ENCODE measurements at places on chromosomes 7 and 10.

GRCh38 chr10:62054408-62054807 is 152.9 kb downstream of the ARID5B start:
- no peak for DNase-seq

GRCh38 chr10:53122281-53122680 is 349.7 kb upstream of the MBL2 start:
- no peak for DNase-seq

- no peak for DNase-seq
Observed at GRCh38 chr10:67705921-67706320, 9.9 kb upstream of the CTNNA3 start.

- no peak for DNase-seq
Observed at GRCh38 chr10:74121368-74121767, 29.3 kb downstream of the AP3M1 start.

DNA sequence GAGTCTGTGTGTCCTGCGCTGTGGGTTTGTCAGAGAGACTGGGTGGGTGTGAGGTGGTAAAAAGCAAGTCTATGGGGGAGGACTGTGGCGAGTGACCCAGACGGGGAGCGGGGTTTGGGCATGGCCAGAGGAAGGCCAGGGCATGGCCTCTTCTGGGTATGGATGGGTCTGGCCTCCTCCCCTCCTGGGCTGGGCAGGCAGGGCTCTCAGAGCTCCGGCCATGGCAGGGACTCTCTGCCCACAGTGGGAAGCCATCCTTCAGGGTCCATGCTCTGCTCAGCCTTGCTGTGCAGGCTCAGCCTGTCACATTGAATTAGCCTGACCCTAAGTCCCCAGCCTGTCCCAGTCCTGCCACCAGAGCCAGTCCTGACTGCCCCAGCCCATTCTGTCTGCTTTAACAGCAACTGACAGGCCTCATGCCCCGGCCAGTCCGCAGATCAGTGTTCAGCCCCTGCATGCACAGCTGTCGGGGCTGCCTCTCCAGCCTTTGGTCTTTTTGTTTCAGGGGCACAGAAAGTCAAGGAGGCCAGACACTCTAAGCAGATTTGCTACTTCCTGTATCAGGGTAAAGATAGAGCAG is 7.9 kb downstream of the ANTXRL start:
- no peak for DNase-seq

- DNase-seq: no peak
Observed at GRCh38 chr7:134589491-134589941, 40.6 kb downstream of the AKR1B15 start.

DNA sequence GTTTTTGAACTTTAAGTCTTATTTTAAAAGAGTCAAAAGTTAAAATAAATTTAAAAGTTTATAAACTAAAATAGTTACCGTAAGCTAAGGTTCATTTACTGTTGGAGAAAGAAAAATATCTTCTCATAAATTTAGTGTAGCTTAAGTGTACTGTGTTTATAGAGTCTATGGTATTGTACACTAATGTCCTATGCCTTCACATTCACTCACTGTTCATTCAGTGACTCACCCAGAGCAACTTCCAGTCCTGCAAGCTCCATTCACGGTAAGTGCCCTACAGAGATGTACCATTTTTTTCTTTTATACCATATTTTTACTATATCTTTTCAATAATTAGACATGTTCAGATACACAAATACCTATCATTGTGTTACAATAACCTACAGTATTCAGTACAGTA is 97.6 kb downstream of the PTN start:
- no peak for DNase-seq

DNA sequence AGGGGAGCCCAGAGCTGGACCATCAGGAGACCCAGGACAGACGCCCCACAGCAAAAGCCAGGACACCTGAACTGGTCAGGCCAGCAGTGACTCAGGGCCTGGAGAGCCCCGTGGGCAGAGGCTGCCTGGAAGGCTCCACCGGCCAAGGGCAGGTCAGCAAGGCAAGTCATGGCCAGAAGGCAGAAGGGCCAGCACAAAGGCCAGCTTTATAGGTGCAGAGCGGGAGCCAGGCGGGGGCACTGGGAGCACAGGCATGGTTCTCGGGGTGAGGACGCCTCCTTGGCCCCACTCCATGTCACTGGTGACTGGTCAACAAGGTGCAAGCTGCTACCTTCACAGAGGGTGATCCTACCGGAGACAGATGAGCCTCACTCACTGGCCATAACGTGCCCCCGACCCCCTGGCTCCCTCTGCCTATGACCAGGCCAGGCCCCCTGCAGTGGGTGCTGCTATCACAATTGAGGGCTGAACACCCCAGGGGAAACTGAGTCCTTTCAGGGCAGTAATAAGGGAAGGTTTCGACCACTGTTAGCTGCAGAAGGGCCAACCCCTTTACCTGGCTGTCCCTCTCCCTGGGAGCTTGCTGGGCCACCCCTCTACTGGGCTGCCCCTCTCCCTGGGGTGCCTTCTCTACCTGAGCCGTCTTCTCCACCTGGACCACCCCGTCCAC is 317.4 kb downstream of the PTPRN2 start:
- DNase-seq: no peak

DNA sequence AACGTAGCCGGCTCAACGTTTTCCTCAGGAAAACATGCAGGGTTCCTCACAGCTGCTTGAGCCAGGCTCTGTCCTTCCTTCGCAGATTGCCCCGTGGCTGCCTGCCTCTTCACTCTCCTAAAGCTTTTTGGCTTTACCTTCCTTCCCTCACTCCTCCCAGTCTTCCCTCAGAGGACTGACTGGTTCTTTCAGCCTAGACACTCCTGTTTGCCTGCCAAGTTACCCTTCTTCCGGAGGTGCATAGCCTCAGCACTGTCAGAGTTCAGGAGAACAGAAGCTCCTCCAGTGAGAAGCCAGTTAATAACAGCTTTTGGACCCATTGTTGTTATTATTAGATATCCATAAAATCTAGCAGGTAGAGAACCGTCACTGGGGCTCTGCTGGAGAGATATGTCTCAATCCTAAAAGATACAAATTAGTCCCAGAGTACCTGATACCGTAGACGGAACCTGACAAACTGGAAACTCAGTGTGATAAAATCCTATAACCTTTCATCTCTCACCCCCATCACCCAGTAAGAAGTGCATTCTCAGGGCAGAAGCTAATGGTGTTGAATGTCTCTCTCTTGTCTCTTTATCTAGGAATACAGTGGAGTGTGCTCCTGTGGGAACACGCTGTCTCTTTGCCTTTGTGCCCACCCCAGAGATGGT is 79.6 kb downstream of the SND1 start:
- no peak for DNase-seq

GRCh38 chr10:90420637-90421318 is 437.1 kb downstream of the HTR7 start:
- no peak for DNase-seq

DNA sequence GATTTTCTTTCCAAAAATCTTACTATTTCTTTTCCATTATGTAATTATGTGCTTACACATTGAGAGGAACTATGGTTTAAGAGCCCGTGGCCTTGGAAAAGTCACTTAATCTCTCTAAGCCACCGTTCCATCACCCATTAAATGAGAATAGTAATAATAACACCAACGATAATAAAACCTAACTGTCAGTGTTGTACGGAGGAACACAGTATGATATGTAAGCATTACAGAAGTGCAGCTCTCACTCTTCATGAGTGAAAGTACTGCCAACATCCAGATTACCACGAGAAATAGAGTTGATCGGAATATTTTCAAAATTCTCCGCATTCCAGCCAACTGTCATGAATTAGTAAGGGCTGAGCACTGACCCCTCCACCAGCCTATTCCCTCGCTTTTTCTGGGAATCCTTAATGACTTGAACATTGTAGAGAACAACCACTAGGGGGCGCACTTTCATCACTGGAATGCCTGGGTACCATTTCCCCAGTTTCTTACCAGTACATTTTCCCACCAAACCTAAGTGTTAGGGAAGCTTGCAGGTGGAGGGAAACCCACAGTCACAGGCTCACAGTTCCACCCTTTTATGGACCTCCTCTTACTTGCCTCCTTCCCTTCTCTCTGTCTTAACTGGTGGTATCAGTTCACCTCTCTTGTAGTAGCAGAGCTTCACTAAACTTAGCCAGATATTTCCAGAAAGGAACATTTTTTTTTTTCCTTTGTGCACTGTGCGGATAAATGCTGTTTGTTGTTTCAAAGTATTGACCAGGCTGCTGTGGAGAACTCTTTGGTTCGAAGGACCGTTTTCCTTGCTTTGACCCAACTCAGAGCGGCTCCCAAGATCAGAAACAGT is 27.8 kb downstream of the NKX2-3 start:
- DNase-seq: no peak

DNA sequence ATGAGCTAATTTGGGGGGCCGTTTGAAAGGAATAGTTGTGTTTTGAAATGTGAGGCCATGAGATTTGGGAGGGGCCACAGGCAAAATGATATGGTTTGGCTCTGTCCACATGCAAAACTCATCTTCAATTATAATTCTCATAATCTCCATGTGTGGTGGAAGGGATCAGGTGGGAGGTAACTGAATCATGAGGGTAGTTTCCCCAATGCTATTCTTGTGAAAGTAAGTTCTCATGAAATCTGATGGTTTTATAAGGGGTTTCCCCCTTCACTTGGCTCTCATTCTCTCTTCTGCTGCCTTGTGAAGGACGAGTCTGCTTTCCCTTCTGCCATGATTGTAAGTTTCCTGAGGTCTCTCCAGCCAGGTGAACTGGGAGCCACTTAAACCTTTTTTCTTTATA is 490.8 kb upstream of the GRM3 start:
- no peak for DNase-seq

- DNase-seq: no peak
Observed at GRCh38 chr10:74976565-74976964, 134.9 kb upstream of the SAMD8 start.

DNA sequence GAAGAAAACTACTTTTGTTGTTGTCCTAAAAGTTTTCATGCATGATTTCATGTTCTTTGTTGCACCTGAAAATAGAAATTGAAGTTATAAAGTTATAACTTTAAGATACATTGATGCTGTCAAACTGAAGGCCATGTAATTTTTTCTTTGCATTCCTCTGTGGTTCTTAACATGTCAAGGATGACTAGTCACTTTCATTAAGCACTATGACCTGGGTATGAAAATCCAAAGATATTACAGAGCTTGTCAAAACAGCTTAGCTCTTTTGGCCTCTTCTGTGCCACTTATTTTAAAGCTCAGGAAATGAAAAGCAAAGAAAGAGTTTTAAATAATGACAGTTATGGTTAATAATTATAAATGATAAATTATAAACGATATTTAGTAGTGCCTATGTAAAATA is 241.6 kb upstream of the CACNA2D1 start:
- no peak for DNase-seq

DNA sequence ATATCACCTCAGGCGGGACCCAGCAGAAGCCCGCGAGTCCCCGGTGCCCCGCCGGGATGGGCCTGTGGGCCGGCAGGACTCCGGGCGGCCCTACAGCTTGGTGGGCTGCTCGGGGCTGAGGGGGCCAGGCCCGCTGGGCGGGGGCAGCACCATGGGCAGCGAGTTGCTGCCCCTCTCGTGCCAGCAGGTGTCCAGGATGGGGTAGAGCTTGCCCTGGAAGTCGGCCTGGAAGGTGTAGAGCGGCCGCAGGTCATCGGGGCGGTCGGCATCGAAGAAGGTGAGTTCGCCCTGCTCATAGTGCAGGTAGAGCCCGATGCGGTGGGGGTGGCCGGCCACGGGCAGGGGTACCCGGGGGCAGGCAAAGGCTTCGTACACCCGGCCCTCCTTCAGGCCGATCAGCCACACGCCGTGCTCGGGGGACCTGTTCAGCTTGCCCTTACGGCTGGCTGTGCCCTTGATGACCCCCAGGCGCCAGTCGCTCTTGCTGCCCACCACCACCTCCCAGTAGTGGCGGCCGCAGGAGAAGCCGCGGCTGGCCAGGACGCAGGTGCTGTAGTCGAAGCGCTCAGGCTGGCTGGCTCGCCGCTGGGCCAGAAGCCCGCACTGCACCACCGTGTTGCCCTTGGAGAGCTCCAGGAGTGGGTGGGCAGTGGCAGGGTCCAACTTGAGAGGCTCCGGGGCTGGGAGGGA is 4.3 kb upstream of the NSUN5 start:
- DNase-seq: no peak

GRCh38 chr10:113381981-113382509 is 170.8 kb upstream of the HABP2 start:
- no peak for DNase-seq

GRCh38 chr10:102546606-102547320 is 43.0 kb downstream of the SUFU start:
- DNase-seq: no peak

GRCh38 chr10:23015021-23015707 is 80.2 kb upstream of the MSRB2 start:
- DNase-seq: no peak

- no peak for DNase-seq
Observed at GRCh38 chr7:78535655-78536054, 737.1 kb downstream of the PHTF2 start.

DNA sequence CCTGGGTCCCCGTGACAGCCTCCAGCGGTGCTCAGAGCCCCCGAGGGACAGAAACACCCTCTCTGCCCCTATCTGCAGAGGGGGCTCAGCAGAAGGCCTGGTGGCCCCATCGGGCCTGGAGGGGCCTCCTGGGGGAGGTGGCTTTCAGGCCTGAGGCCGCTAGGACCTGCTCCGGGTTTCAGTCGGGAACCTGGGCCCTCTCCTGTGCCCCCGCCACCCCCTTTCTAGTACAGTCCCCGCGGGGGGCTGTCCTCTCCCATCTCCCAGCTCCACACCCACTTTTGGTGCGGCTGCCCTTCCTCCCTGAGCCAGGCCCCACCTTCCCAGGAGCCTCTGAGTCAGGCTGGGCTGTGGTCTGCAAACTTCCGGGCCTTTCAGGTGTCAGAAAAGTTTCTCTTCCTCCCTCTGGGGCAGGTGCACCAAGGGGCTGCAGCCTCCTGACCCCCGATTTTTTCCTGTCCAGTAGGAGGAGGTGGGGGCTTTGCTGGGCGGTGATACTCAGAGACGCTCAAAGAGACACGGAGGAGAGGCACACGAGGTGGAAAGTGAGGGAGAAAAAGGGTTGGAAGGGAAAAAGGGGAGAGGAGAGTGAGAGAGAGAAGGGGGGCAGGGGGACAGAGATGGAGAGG is 692 bp downstream of the CARD11 start:
- DNase-seq: no peak

DNA sequence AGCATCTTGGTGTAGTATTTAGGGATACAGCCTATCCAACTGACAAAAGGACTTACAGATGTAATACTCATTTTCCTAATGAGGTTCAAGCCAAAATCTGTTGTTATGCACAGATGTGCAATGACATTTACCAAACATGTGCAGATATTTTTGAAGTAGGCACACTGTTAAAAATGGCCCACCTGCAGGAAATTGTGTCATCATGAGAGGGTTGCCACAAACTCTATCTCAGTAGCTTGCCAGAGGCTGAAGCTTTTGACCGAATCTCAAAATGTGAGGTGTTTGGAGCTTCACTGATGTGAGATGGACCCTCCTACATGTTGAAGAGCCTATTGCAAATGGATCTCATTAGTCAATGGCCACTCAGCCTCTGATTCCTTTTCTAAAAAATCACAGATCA is 89.7 kb upstream of the CSTF2T start:
- no peak for DNase-seq

GRCh38 chr10:119090026-119090795 is 9.6 kb upstream of the EIF3A start:
- DNase-seq: no peak

- no peak for DNase-seq
Observed at GRCh38 chr7:100013328-100013676, 2.1 kb upstream of the ZKSCAN1 start.

- DNase-seq: no peak
Observed at GRCh38 chr7:4010061-4010605, 672.0 kb upstream of the FOXK1 start.

- no peak for DNase-seq
Observed at GRCh38 chr7:143352531-143353002, 9.9 kb downstream of the FAM131B start.

- no peak for DNase-seq
Observed at GRCh38 chr7:114481999-114482398, 67.4 kb downstream of the FOXP2 start.

GRCh38 chr10:68899186-68899745 is 1.8 kb upstream of the DDX50 start:
- no peak for DNase-seq

All from NCI-H774 (cell line).